ENCODE measurements at places on chromosomes 1 and 21.

DNA sequence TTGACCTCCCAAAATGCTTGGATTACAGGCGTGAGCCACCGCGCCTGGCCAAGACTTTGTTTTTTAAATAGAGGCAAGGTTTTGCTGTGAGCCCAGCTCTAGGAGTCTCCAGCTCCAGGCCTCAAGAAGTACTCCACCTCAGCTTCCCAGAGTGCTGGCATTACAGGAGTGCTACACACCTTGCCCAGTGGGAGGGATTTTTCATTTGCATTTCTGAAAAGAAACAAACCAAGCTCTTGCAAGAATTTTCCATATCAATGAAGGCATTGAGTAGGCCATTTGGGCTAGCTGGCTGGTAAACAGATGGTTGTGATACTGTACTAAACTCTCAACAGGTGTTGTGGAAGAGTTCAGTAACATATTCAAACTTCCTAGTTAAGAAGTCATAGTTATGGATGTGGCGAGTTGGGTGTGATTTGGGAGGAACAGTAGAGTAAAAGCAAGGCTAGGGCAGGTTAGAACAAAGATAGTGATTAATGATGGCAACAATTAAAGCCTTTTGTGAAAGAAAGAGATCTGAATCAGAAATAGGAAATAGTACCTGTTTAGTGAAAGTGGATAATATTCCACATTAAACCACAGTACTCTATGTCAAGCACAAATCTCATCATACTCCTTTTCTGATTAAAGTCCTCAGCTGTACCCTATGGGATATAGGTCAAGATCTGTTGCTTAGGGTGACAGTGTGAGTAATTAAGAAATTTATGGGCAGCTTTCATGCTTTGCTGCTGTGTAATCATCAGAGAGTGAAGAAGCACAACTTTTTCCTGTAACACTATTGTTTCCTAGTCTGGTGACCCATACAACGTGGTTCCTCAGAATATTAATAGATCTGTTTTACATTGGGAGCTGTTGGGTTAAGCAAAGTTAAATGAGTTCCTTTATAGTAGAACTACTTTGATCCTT is 10.7 kb downstream of the AKIRIN1 start:
- DNase-seq, result no peak

DNA sequence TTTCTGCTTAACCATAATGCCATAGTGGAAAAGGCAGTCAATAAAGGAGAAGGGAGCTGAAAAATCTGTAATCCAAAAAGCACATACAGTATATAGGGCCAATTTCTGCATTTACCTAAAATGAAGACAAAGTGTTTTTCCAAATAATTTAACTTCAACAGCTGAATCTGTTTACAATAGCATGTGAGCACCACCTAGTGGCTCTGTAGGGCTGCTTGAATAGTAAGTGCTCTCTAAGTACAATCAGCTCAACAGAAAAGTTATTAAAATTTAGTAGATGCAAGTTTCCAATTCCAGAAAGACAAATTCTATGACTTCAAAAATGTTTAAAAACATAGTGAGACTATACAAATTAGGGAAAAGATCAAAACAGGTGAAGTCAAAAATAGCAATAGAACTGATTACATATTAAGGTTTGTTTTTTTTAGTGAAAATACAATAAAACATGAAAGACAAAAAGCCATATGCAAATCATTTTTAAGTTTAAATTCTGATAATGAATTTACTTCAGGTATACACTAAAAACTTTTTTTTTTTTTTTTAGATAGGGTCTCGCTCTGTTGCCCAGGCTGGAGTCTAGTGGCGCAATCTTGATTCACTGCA is 220.0 kb downstream of the SETD4 start:
- peak; percentile 93 for DNase-seq

GRCh38 chr1:164868990-164869389 is 310.0 kb downstream of the PBX1 start:
- no peak for DNase-seq

- peak; percentile 74 for DNase-seq
These were observed 7.5 kb upstream of the ZNF436 start for GRCh38 chr1:23376890-23377811.

GRCh38 chr1:209207126-209207700 is 376.3 kb upstream of the CAMK1G start:
- peak; percentile 3 for DNase-seq

Measured in cardiac fibroblast (primary cell).